ENCODE measurements at places on chromosomes 11 and 22.
A peak's percentile ranks its signal among the peaks of the same experiment; 100 is the strongest.

DNA sequence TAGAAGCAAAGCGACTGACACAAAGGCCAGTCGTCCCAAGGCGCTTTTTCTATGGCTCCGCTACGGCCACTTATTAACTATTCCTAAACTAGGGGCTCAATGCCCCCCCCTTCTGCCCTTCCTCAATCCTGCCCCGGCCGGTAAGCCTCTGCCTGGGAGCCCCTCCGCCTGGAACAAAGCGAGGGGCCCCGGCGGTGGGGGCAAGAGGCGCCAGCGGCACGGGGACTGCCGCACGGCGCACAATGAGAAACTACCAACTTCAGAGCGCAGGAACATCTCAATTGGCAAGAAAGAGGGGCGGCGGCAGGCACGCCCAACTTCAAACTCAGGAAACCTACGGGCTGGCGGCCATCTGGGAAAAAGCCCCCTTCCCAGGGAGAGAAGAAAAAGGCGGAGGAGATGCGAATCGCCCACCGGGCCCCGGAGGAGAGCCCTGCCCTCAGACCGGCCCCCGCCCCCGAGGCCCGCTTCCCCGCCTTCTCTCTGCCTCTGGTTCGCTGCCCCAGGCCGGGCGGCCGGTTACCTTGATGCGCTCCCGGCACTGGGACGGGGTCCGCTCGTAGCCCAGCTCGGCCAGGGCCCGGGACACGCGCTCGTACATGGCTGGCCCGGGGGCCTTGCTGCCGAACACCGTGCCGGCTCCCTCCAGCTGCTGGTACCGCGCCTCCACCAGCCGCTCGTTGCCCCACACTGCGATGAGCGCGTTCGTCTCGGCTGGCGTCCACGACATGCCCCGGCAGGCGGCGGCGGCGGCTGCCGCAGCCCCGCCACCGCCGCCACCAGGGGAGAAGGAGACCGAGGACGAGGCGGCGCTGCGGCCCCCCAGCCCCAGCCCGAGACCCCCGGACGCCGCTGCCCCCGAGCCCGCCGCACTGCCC lies 619 bp downstream of the MSANTD2 start:
- DNase-seq = no peak

DNA sequence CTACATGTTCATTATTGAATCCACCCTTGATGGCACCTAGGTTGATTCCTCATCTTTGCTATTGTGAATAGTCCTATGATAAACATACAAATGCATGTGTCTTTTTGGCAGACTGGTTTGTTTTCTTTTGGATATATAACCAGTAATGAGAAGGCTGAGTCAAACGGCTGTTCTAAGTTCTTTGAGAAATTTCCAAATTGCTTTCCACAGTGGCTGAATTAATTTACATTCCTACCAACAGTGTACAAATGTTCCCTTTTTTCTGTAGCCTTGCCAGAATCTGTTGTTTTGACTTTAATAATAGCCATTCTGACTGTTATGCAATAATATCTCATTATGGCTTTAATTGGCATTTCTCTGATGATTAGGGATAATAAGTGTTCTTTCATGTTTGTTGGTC lies 184.9 kb downstream of the CASP12 start:
- DNase-seq = no peak

DNA sequence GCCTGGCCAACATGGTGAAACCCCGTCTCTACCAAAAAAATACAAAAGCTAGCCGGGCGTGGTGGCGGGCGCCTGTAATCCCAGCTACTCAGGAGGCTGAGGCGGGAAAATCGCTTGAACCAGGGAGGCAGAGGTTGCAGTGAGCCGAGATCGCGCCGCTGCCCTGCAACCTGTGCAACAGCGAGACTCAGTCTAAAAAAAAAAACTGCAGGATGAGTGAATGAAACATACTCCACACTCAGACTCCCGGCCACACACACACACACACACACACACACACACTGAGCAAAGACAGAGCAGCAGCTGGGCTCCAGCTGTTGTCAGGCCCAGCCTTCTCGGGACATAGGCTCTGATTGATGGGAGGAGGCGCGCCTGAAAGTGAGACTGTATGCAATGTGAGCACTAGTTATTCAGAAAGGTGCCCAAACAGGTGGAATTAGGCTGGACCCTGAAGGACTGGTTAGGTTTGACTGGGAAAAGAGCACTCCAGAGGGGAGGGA lies 1.5 kb upstream of the PLEKHA7 start:
- DNase-seq = no peak

- no peak for DNase-seq
Observed at GRCh38 chr11:14577835-14578529, 57.8 kb upstream of the PSMA1 start.

GRCh38 chr11:71370895-71371673 lies 77.1 kb downstream of the DHCR7 start:
- DNase-seq = no peak

- DNase-seq = no peak
Observed at GRCh38 chr11:13054278-13054677, 45.2 kb downstream of the RASSF10 start.

GRCh38 chr11:10287140-10287539 lies 6.9 kb downstream of the SBF2 start:
- no peak for DNase-seq

DNA sequence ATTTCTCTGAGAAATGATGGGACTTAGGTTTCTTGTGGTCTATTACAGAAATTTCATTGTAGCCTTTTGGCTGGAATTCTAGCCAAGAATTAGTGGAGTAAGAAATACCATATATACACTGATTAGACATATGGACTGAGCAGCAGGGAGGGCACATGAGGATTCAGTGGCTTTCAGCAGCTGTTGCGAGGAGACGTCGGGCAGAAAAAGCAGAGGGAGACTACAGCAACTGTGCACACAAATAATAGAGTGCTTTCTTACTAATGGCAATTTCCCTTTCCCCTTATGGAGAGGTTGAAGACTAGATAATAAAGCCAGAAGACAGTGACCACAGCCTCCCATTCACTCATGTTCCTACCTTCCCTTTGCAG lies 35.4 kb upstream of the CCDC34 start:
- no peak for DNase-seq

GRCh38 chr11:129729216-129729615 lies 86.4 kb upstream of the TMEM45B start:
- no peak for DNase-seq

DNA sequence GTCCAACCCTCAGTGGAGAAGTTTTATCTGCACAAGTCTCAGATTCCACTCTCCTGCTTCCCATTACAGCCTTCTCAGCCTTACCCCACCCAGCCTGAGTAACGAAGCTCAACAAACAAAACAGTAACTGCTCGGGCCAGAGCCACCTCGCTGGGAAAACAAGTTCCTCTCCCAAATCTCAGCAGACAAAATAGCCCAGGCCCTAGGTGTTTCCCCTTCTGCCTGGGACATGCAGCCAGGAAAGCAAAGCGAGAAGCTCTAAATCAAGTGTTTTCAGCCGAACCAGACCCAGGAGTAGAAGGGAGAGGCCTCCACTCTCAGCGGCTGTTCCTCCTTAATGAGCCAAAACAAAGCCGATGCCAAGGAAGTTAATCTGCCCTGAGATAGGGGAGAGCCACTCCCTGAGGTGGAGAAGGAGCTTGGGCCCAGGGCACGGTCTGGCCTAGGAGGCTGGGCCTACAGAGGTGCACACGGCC lies 44.0 kb downstream of the LIF start:
- DNase-seq = no peak

GRCh38 chr22:49364398-49364797 lies 463.3 kb downstream of the BRD1 start:
- no peak for DNase-seq

GRCh38 chr22:38452373-38453065 lies 2.5 kb downstream of the KCNJ4 start:
- DNase-seq = no peak

GRCh38 chr11:92875473-92875872 lies 94.0 kb upstream of the MTNR1B start:
- DNase-seq = no peak

GRCh38 chr22:50671641-50672040 lies 982 bp upstream of the SHANK3 start:
- DNase-seq = no peak

DNA sequence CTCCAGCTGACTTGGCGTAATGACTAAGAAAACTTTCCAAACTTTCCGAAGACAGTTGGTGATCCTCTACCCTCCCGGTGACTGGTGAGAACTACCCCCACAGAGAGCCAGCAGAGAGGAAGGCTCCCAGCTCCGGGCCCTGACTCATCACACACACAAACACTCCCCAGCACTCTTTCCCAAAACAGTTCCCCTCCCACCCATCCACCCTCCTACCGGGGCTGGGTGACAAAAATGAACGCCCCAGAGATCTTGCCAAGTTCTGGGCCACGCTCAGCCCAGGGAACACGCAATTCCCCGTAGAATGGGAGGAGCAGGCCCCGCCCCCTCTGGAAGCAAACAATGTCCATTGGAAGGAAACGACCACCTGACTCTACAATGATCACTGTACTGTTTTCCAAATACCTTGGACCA lies 21.3 kb upstream of the JAM3 start:
- no peak for DNase-seq

- no peak for DNase-seq
Observed at GRCh38 chr11:55673860-55674259, 11.9 kb downstream of the OR4C6 start.

DNA sequence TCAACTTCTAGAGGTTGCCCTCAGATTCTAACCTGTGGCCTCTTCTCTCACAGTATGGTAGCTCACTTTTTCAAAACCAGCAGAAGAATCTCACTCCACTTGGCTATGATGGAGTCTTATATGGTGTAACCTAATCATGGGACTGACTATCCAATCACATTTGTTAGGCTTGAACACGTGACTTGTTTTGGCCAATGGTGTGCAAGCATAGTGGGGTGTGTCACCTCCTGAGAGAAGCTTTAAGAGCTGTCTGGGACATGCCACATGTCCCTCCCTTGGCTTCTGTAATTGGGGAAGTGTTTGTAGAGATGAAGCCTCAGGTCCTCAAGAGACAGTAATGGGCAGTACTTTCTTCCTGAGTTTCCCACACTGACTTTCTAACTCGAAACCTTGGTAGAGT lies 12.8 kb upstream of the SMIM38 start:
- DNase-seq = no peak

- no peak for DNase-seq
Observed at GRCh38 chr11:105183987-105184386, 44.4 kb upstream of the CARD18 start.

- DNase-seq = no peak
Observed at GRCh38 chr11:75271730-75272129, 31.2 kb downstream of the TPBGL start.

DNA sequence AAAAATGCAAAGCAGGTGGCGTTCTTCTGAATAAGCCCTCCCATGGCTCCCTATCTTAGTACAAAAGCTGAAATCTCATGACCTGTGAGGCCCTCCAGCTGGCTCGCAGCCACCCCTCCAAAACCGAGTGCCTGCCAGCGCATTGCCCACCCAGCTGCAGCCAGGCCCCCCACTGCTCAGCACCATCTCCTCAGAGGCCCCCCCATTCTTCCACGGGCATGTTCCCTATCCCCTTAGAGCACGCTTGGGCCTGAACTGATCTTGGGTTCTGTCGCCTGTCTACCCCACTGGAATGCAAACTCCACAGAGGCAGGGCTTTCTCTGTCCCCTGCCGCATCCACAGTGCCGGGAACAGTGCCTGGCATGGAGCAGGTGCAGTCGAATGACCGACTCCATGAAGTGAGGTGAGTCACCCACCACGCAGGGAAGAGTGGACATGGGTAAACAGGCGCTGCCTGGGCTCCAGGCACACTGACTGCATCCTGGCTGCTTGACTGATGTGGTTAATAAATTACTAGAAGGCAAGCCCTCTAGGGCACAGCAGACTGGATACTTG lies 11.3 kb upstream of the EFCAB6 start:
- no peak for DNase-seq

- DNase-seq = no peak
Observed at GRCh38 chr11:118247041-118247440, 5.1 kb downstream of the MPZL3 start.

- no peak for DNase-seq
Observed at GRCh38 chr22:27895600-27895999, 23.5 kb downstream of the PITPNB start.

- no peak for DNase-seq
Observed at GRCh38 chr11:68150037-68150436, 28.8 kb upstream of the CHKA start.

DNA sequence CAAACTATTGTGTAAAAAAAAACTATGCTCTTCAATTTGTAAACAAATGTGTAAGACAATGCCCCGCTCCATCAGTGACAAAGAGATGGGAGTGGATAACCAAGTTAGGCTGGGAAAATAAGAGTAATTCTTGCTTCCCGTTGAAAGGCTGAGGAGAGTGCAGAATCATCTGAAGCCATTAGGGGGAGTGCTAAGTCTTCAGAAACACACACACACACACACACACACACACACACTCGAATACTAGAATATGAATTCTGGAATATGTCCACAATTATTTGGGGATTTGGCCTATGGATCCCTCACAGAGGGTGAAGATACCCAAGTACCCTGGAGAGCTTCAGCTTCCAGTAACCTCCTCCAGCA lies 27.8 kb upstream of the ROBO3 start:
- DNase-seq = peak; percentile 58

DNA sequence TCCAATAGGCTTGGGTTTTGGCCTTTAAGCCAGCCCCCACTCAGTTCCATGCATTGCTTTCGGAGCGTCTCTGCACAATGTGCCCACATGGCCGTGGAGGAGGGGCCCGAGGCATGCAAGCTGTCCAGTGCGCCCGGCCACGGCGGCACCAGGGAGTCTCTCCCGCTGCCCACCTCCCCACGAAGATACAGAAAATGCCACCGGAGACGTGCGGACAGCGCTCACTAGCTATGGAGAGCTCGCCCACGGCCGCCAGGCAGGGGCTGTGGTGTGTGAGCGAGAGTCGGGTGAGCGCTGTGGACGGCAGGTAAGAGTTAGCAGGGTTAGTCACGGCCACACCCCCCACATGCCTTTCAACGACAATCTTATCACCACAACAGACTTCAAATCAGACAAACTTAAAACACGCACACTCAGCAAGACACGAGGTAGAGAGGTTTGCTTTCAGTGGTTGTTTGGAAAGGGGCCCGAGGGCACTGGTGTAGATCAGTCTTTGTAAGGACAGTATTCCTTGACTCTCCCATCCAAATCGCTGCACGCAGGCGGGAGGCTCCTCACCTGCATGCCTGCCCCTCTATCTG lies 18.7 kb upstream of the BID start:
- DNase-seq = no peak

- no peak for DNase-seq
Observed at GRCh38 chr22:29259253-29259899, 8.4 kb downstream of the RHBDD3 start.

DNA sequence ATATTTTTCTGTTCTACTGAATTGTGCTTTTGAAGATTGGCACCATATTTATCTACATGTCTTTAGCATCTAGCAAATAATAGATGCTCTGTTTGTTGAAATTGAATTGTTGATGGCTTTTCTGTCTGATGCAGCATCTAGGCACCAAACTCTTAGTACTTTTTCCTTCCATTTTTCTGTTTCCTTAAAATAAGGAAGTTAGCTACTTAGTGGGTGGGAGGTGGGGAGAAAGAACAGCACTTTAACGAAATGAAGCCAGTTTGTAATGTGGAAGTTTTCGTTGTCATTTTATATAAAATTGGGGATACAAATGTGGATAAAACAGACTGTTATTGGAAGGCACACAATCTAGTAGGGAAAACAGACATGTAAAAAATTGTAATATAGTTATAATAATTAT lies 76.6 kb downstream of the HIPK3 start:
- DNase-seq = no peak
